ENCODE measurements at places on chromosomes 1 and 21.

GRCh38 chr21:17674106-17674505, 61.4 kb upstream of the BTG3 start:
- DNase-seq: no peak

DNA sequence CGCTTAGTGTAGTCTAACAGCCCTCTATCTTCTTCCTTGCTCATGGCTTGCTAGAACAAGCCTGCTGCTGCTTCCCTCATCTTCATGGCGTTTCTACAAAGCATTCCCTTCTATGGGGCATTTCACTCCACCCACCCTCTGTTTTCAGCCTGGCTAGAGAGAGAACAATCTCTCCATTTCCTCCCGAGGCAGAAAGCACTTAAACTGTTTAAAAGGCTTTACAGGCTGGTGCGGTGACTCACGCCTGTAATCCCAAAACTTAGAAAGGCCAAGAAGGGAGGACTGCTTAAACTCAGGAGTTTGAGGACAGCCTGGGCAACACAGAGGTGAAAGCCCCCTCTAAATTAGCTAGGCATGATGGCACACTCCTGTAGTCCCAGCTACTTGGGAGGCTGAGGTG, 17.8 kb downstream of the ORC1 start:
- no peak for DNase-seq

DNA sequence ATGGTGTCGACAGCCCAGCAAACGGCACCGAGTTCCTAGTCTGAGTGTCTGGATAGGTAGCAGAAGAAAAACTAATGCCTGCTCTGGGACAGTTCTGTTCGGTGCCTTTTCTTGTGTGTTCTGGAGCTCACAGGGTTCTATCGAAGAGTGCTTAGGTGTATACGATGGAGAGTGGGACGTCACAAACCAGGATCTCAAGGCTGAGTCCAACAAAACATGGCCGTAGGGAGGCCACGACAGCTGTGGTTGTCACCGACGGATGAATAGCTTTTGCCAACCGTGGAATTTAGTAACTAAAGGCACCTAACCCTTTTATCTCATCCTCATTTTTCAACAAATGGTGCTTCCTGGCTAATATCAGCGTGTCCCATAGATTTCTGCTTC, 635 bp upstream of the SYNJ1 start:
- no peak for DNase-seq

- DNase-seq: no peak
Observed at GRCh38 chr1:201990427-201990826, 8.0 kb downstream of the RNPEP start.

DNA sequence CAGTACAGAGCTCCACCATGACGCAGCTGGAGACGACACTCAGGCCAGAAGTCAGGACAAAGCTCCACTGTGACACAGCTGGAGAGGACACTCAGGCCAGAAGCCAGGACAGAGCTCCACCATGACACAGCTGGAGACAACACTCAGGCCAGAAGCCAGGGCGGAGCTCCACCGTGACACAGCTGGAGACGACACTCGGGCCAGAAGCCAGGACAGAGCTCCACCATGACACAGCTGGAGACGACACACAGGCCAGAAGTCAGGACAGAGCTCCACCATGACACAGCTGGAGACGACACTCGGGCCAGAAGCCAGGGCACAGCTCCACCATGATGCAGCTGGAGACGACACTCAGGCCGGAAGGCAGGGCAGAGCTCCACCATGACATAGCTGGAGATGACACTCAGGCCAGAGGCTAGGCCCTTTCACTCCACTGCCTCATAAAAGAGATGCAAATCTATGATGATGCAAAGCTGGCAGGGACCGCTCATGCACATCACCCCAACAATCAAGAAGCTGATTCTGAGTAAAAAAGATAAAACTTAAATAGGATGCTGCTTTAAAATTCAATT, 13.6 kb upstream of the OR2B11 start:
- DNase-seq: no peak

GRCh38 chr1:245860657-245861544, 646.2 kb downstream of the SMYD3 start:
- no peak for DNase-seq

- no peak for DNase-seq
Observed at GRCh38 chr1:81298266-81298665, 502.5 kb upstream of the ADGRL2 start.

DNA sequence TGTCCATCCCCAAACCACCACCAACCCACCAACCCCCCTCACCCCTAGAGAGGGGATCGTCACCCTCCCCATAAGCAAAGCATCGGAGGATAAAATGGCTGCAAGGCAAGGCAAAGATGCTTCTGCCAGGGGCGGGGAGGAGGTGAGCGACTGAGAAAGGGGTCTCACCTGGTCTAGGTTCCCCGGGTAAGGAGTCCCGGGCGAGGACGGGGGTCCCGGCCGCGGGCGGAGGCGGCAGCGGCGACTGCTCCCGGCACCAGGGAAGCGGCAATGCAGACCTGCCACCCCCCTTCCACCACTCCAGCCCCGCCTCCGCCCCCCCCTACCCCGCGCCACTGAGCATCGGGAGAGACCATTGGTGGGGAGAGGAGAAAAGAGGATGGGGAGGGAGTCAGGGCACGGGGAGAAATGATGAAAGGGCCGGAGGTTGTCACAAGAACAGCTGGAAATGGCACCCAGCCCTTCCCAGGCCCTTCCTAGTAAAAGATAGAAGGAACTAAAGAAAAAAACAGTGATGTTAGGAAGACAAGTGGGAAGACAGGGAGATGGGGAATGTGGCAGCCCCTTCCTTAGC, at the start of gene SV2A:
TSS of gene SV2A (minus strand) at position 274 of the 574 bp plus-strand sequence. CDS start 4,004 bp downstream, outside the sequence.
- peak; percentile 49 for DNase-seq

DNA sequence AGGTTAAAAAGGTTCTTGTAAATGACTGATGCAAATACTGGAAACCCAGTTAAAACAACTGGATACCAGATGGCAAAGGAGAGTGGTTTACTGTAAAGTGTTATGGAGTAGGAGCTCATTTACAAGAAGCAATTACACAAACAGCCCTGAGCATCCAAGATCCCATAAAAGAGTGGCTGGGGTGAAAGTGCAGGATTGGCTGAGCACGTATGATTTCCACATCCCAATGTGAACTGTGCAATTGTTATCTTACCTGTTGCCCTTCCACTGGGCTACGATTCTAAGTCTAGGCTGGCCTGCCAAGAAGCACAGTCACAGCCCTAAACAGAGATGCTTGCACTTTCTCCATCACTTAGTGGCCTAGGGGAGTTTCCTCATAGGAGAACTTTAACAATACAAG, 277.6 kb upstream of the RUNX1 start:
- no peak for DNase-seq

GRCh38 chr1:62725255-62725654, 37.1 kb upstream of the DOCK7 start:
- DNase-seq: no peak

DNA sequence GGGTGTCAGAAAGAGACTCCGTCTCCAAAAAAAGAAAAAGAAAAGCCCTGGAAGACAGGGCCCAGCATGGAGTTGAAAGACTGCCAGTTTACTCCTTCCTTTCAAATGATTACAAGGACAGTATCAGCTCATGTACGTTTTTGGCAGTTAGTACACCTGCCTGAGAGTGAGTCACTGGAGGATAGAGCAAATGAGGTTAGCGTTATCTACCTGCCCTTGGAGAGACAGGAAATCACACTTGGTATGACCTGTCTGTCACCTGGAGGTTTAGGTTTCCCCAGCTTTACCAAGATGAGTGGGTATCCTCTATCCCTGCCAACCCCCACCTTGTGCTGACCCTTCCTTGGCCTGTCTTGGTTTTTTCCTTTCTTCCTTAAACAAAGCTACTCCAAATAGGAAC, 96.8 kb upstream of the BMP8A start:
- peak; percentile 9 for DNase-seq

GRCh38 chr1:117365350-117366176, 1.7 kb upstream of the MAN1A2 start:
- DNase-seq: no peak

GRCh38 chr21:38126666-38127303, 130.0 kb upstream of the KCNJ15 start:
- no peak for DNase-seq

DNA sequence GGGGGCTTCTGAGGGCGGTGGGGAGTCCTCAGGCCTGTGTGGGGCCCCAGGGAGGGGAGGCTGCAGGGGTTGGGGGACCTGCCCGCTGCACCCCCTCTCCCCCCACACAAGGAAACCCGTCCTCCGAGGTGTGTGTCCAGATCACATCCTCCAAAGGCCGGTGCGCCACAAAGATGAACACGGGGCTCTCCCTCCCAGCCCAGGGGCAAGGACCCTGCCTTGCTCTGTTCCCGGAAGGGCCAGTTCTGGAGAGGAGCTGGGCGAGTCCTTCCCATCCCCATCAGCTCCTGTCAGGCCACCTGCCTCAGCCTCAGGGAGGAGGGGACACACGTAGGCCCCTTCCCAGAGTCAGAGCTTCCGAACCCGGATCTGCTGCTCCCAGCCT, 2.5 kb upstream of the TTLL10 start:
- DNase-seq: no peak

DNA sequence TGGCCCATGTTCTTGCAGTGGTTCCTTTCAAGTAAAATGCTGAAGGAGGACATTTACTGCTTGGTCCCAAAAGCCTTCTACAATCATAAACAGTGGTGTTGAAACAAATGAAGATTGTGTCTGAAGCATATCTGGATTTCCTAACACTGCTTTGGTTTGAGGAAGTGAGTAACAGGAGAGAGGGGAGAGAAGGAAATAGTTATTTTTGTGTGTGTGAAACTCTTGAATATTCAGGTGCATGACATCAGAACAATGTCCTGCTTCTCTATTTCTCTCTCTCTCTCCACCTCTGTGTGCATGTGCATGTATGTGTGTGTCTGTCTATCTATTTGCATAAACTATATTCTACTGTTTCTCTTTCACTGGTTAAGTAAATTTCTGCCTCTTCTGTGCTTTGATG, 61.4 kb upstream of the TNFSF18 start:
- no peak for DNase-seq

- DNase-seq: no peak
Observed at GRCh38 chr1:20551945-20552727, at the start of gene FAM43B. TSS of gene FAM43B (plus strand) at chr1:20552573. CDS start at chr1:20552974, 401 bp downstream.

GRCh38 chr21:34949030-34949429, 100.1 kb downstream of the RUNX1 start:
- no peak for DNase-seq

DNA sequence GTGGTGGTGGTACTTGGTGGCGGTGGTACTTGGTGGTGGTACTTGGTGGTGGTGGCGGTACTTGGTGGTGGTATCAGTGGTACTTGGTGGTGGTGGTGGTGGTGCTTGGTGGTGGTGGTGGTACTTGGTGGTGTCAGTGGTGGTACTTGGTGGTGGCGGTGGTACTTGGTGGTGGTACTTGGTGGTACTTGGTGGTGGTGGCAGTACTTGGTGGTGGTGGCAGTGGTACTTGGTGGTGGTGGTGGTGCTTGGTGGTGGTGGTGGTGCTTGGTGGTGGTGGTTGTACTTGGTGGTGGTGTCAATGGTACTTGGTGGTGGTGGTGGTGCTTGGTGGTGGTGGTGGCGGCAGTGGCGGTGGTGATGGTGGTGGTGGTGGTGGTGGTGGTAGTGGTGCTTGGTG, 20.2 kb downstream of the COQ8A start:
- DNase-seq: no peak

DNA sequence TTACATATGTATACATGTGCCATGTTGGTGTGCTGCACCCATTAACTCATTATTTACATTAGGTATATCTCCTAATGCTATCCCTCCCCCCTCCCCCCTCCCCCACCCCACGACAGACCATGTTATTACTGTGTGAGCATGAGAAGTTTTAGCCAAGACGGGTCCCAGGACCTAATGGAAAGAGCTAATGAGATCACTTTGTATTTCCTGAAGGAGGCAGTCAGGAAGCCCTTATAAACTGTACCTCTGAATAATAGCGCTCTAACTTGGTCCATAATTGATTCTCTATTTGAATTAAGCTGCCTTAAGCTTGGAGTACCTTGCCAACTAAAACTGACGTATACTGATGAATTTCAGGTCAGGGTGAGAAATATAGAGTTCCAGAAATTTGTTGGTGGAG, 4.1 kb upstream of the NEGR1 start:
- DNase-seq: no peak

DNA sequence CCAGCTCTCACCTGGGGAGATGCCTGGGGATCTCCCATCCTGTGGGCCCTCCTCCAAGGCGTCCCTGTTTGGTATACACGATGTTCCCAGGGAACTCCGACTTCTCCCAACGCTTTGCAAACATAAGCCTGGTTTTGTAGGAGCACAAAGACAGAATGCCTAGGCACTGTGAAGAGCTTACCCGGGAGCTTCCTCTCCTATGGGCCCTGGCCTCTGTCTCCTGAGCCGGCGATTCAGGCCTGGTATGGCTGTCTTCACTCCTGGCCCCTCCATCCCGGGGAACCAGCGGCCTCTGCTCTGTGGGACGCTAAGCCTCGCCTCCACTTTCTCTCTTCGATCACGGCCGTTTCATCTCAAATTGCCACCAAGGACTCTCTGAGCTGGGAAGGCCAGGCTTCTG, 59.6 kb upstream of the ACTRT2 start:
- no peak for DNase-seq

GRCh38 chr1:85495556-85495955, 30.6 kb upstream of the DDAH1 start:
- no peak for DNase-seq

DNA sequence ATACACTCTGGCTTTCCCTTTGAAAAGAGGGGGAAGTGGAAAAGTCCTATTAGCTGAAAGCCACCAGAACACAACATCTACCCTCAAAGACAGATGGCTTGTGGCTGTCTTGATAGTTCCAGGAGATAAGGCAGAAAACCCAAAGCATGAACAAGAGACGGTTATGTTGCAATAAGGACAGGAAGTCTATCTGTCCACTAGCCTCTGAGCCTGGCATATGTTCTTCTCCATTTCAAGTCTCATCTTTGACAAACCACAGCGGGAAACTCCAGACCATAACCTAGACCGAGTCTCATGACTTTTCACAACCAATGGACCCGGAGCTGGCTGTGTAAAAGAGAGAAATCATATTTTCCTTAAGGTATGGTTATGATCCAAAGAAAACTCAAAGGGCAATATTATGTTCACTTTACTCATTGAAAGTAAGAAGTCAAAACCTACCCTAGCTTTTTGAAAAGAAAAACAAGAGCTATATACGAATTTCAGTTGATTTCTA, 33.8 kb downstream of the DUSP10 start:
- peak; percentile 41 for DNase-seq

GRCh38 chr1:157084720-157085119, 14.9 kb downstream of the ETV3L start:
- DNase-seq: no peak

- DNase-seq: no peak
Observed at GRCh38 chr1:67372136-67372535, 58.1 kb downstream of the SERBP1 start.

- no peak for DNase-seq
Observed at GRCh38 chr1:201098992-201099677, 13.1 kb downstream of the CACNA1S start.
